LHCN-M2 (cell line): ENCODE measurements at places on chromosomes 16 and 17.

DNA sequence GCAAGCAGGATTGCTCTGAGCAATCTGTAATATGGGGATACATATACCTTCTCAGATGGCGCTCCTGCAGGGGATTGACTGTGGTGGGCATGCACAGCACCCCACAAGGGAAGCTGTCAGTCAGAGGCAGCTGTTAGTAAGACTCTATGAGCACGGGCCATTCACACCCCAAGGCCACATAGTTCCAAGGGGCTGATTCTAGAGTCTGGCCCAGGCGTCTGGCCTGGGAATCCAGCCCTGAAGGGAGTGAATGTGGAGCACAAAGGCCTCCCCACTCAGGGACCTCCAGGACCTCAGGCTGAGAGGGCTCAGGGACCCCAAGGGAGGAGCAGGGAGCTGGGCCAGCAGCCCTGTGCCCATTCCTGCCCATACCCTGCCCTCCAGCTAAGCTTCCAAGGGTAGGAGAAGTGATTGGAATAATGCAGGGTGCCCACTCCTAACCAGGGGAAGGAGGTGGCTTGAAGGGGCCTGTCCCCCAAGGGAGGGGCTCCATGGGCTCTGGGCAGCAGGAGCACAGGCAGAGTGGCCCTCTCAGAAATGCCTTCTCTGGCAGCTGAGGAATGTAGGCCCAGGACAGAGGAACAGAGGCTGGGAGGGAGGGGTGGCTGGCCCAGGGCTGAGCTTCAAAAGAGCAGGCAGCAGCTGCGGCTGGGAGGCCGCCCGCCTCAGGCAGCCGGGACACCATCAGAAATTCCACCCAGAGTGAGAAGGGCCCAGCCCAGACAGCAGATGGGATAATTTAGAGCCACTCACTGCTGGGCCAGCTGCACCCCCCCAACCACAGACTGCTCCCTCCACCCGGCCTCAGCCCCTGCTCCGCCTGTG lies 48.9 kb upstream of the MRPS23 start:
- DNase-seq = peak; percentile 95

DNA sequence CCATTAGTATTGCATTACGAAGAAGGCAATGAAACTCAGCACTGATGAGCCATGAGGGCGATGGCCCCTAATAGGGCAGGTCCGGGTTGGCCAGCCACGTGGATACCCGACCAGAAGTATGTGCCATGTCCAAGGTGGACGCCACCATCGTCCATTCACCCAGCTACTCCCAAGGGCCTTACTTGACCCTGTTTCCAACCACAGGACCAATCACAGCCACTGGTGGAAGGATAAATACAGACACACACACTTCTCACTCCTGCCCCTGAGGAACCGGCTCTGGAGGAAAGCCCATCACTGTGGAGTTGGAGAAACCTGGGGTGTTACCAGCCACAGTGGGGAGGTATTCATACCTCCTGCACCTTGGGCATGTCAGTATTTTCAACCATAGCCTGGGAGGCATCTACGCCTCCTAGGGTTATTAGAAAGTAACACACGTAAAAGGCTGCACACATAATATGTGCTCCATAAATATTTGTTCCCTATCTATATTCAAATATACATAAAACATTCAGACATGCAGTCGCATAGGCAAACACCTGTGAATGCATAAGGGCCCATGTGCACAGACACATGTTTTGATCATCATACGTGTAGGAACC lies 5.4 kb upstream of the ITGA3 start:
- no peak for DNase-seq

GRCh38 chr16:56923481-56924091 lies 8.4 kb upstream of the HERPUD1 start:
- peak; percentile 16 for DNase-seq

GRCh38 chr17:61349350-61349749 lies 50.3 kb upstream of the TBX2 start:
- DNase-seq = no peak

DNA sequence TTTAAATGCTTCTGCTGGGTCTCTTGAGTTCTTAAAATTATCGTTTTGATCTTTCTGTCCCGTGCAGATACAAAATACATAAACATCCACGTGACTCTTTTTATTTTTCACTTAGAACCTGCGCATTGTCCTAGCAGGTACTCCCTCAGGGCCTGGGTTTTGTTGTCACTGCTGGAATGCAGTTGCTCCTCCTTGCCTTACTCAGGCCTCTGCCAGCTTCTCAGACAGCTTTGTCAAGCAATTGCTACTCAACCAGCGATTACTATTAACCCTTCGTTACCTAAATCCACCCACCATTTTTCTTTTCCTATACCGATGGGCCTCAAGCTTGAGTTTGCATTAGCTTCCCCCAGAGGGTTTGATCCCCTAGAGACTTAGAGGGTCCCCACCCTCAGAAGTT lies 405.9 kb upstream of the RBFOX1 start:
- DNase-seq = no peak

DNA sequence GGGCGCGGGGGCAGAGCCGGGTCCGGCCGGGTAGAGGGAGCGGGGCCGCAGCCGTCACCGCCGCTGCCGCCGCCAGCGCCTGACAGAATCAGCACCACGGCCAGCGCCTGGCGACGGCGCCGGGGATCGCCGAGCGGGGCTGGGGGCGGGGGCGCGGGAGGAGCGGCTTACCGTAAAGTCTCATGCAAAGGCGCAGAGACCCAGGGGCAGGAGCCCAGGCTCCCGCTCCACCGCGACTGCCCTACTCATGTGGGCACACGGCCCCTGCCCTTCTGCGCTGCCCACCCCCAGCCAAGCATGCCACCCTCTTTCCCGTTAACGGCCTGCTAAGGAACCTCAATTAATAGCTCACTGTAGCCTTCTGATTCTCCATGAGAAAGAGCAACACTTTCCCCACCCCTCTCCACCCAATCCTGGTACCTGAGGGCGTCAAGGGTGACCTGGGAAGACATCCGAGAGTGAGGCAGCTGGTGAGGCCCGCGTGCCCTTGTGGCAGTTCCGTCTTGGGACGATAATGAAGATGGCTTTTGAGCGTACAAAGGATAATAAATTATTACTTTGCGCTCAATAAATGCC lies at the start of gene SEZ6:
Gene SEZ6 (minus strand): TSS at position 98 of the 576 bp plus-strand sequence. CDS start 164 bp downstream, outside the sequence.
- peak; percentile 52 for DNase-seq

- DNase-seq = no peak
Observed at GRCh38 chr17:43434902-43435319, 36.1 kb downstream of the ARL4D start.

- no peak for DNase-seq
Observed at GRCh38 chr16:25374556-25374955, 116.9 kb upstream of the ZKSCAN2 start.

DNA sequence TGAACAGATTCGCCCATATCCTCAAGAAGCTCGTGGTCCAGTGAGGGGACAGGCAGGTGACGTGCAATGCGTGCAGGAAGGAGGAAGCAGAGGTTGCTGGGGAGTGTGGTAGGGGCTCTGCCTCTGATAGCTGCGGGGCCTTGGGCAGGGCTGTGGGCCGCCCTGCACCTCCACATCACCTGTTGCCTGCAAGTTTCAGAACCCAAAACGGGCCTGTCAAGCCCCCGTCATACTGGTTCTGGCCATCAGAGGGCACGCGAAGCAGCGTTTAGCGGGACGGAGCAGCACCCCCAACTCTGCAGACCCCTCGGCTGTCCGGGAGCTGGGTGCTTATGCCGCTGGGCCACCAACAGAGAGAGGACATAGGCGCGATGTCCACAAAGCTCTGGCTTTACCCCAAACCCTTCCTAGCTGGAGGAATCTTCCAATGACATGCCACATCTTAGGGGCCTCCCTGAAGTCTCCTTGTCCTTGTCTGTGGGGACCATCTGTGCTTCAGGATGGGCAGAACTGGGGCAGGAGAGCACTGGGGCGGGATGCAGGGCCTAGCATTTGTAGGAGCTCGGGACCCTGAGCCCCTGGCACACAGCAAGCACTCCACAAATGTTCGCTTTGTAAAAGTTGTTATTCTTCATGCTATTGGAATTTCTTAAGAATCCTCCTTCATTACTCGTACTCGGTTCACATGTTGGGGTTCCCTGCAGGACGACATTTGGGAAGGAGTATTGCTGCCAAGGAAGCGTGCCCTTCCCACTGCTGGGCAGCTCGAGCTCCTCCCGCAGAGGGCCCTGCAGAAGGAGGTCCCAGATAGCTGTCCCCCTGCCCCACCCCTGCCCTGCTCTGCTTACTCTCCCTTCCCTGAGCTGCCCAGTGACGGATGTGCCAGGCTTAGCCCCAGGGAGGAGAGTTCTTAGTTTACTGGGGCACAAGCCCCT lies 64.3 kb downstream of the CNGB1 start:
- peak; percentile 47 for DNase-seq

GRCh38 chr17:56891751-56892150 lies 22.1 kb downstream of the TRIM25 start:
- no peak for DNase-seq

GRCh38 chr17:10290041-10290440 lies 82.8 kb downstream of the MYH13 start:
- no peak for DNase-seq

DNA sequence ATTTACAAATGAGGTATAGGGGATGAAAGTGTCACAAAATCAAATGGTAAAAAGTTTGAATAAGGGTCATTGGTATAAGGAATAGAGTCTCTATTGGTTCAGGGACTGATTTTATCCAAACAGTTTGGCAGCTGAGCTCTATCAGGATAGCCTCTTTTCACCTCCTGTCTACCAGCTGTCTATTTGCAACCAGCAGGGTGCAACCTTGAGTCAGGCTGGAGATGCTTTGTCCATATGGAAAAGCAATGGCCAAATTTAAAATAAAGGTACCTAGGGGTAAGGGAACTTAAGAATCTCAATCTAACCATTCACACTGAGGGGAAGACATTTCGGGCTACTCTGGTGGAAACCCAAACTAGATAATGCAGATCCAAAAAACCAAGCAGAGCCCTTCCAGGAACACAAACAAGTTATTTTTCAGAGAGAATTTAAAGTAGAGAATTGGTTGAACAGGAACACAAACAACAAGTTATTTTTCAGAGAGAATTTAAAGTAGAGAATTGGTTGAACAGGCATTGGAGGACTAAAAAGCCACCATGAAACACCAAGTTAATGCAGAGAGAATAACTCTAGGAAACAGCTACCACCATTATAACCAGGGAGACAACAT lies 12.6 kb upstream of the CA10 start:
- no peak for DNase-seq

DNA sequence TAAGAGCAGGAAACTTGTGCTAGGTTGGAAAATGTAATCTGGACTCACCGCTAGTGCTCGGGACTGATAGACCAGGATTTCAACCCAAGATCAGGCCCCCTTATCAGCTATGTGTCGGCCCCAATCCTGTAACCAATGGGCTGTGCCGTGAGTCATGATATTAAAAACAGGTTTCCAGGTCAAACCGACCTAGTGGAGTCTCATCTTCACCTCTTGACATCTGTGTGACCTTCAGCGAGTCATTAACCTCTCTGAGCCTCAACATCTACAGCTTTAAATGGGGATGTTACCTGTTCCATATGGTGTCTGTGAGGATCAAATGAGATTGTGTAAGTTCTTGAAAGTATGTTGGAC lies 512 bp downstream of the PMM2 start:
- DNase-seq = peak; percentile 23

GRCh38 chr17:29292071-29292991 lies 1.6 kb downstream of the NUFIP2 start:
- peak; percentile 53 for DNase-seq

DNA sequence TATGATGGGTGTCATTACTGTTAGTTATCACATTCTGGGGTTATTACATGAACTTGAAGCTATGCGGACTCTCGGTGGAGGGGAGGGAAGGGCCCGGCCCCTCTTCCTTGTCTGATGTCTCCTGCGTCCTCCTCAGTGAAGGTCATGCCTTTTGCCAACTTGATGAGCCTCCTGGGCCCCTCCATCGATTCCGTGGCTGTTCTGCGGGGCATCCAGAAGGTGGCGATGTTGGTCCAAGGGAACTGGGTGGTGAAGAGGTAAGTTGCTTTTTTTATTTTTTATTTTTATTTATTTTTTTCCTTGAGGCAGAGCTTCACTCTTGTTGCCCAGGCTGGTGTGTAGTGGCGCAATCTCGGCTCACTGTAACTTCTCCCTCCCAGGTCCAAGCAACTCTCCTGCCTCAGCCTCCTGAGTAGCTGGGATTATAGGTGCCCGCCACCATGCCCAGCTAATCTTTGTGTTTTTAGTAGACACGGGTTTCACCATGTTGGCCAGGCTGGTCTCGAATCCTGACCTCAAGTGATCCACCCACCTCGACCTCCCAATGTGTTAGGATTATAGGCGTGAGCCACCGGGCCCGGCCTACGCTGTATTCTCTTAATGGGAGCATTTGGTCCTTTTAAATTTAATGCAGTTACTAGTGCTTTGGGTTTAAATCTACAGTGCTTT lies 21.6 kb downstream of the POLR3E start:
- peak; percentile 18 for DNase-seq

DNA sequence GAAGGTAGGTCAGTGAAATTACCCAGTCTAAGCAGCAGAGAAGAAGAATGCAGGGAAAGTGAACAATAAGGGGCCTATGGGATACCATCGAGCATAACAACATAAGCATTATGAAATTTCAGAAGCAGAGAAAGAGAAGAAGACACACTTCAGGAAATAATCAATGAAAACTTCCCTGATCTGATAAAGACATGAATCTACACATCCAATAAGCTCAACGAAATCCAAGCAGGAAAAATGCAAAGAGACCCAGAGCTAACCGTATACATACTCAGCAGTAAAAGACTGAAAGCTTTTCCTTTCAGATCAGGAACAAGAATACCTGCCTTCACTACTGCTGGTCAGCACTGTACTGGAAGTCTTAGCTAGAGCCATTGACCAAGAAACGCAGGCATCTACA lies 38.6 kb downstream of the WDR45B start:
- no peak for DNase-seq

DNA sequence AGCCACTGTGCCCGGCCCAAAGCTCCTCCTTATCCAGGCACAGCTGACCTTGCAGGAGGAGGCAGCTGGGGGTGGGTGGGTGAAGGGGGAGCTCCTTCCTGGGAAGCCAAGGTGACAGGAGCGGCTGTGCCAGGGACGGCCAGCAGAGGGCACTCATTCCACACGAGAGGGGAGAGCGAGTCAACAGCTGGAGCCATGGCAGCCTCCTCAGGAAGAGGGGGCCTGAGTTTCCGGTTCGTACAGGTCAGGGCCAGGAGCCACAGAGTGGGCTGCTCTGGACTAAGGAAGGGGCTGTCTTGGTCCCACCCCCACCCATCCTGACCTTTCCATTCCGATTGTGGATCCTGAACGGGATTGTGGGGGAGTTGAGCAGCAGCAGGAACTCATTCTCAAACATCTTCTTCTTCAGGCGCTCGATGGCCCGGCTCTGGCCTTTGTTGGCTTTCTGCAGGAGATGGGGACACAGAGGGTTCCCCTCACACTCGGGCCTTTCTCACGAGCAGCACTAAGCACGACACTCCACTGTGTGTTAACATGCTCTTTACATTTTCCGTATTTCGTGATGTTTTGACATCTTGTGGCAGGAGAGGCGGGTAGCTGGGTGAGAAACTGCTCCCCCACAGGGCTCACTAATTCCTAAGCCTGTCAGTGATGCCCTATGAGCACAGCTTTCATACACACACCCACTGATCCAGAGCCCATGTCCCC lies 61.6 kb downstream of the TIMM22 start:
- DNase-seq = peak; percentile 60

- DNase-seq = no peak
Observed at GRCh38 chr16:66099306-66099705, 267.2 kb upstream of the CDH5 start.
